ENCODE measurements at places on chromosomes 5 and 9. TPM values are rescaled to one million over a fixed set of nuclear protein-coding genes. Genes with fewer than 3 reads are reported as not detected.

Gene RNF224
- polyA plus RNA-seq, result not detected

Gene AJM1
- 1.0 TPM for polyA plus RNA-seq

Gene GRIN3A
- not detected for polyA plus RNA-seq

Gene PCDHAC2
- not detected for polyA plus RNA-seq

Gene ORM2
- polyA plus RNA-seq, result not detected

DNA sequence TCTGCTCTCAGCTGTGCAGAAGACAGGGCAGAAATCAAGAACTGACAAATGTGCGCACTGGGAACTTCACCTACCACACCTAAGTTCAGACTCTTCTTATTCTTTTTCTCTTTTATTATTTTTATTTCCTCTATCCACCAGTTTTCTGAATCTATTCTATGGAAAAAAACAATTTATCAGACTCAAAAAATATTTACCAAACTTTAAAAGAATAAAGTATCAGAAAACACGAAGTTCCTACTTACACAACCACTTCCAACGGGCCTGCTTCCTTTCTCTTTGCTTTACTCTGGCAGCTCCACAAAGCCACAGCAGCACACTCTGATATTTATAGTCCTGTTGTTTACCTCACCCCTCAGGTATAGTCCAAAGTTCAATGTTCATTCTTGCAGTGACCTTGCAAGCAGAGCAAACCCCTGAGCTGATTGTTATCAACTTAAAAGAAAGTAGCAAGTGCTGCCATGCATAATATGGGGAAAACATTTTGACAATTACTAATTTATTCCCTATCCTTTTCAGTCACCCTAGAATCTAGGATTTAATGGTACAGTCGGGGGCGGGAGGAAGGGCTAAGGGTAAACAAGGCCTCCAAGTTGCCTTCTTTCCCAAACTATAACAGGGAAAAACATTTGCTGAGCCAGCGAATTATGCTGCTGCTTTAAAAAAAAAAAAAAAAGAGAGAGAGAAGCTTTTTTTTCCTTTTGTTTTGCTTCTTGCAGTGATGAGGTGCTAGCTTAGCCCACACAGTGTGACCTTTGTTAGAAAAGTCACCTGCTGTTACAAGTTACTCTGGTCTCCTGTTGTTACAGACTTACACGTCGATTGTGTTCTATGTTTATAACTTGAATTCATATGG is at the start of gene SELENOP:
Gene SELENOP (minus strand): TSS at position 302 of the 856 bp plus-strand sequence. CDS start 3,539 bp downstream, outside the sequence.
- peak; percentile 2 for DNase-seq

DNA sequence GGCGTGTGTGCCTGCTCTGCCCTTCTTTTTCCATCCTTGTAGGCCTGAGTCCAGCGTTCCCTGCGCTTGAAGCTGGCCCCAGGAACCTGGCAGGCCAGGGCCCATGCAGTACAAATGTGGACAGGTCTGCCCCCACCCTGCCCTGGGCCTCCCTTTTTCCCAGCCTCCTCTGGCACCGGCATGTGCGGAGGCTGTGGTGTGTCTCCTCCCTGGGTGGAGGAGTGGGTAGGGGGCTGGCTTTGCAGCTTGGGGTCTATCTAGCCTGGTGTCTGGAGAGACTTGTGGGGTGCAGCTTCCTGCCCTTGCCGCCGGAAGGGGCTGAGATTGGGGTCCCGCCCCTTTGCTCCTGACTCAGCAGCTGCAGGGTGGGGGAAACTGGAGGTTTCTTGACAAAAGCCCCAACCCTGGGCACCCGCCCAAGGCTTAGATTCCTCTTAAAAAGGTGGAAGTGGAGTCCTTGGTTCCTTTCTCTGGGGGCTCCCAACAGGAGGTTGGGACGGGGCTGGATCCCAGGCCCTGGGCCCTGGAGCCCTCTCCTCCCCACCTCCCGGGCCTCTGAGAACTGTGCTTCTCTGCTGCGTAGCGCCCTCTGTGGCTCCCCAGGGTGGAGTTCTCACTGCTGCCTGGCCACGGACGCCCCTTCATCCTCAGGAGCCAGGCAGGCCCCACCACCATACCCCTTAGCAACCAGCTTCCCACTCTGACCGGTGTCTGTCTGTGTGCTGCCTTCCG is 18.0 kb downstream of the RXRA start:
- DNase-seq, result no peak

Gene GRM6
- not detected for polyA plus RNA-seq

Gene BTNL3
- not detected for polyA plus RNA-seq

DNA sequence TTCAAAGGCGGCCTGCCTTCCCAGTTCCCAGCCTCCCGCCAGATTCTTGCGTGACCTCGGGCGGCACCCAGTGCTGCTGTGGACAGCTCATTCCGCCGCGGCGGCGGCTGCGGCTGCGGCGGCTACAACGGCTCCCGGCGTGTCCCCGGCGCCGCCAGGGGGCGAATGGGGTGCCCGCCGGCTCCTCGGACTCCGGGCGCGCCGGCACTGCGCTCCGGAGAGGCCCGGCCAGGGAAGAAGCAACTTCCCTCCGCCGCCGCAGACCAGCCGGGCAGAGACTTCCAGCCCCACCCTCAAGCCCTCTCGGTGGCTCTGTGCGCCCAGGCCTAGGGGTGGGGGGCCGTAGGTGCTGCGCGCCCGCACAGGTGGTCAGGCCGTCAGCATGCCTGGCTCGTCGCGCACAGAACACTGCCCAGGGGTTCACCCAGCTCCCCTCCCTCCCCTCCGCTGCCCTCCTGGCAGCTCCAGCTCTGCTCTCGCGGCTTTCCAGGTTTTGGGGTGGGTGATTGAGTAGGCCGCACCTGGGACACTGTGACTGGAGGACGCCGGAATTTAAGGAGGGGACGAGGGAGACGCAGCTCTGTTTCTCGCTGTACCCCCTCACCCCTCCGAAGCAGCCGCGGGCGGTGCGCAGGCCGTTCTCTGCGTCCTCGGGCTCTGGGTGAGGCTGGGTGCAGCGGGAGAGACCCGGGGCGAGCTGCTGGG is 20.2 kb downstream of the IGIP start:
- no peak for DNase-seq

Gene TMEM174
- polyA plus RNA-seq, result not detected

DNA sequence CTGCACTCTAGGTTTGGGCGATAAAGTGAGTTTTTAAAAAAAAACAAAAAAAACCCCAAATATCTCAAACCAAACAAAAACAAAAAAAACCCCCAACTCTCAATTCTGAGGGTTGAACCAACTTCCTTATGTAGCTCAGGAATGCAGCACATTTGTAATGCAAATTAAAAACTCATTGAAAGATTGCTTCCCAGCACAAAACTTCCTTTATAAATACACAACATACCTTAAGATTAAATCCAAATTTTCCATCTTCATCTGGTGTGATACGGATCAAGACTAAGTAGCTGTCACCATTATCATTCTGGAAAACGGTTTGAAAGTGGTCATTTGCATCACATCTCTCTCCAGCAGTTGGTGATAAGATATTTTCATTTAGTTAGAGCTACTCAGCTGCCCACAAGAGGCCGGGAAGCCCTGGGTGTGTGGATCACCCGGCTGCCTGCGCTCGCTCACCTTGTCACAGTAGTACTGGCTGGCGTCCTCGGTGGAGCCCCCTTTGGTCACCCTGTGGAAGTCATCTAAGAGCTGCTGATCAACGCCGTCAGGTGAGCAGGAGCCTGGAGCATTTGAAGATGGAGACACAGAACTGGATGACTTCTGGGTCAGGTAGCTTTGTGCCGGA is 88.2 kb downstream of the PTPN3 start:
- DNase-seq, result no peak

Gene SLC4A9
- polyA plus RNA-seq, result not detected
